ENCODE measurements at places on chromosomes 16 and 17. TPM values are rescaled to one million over a fixed set of nuclear protein-coding genes. Genes with fewer than 3 reads are reported as not detected.

DNA sequence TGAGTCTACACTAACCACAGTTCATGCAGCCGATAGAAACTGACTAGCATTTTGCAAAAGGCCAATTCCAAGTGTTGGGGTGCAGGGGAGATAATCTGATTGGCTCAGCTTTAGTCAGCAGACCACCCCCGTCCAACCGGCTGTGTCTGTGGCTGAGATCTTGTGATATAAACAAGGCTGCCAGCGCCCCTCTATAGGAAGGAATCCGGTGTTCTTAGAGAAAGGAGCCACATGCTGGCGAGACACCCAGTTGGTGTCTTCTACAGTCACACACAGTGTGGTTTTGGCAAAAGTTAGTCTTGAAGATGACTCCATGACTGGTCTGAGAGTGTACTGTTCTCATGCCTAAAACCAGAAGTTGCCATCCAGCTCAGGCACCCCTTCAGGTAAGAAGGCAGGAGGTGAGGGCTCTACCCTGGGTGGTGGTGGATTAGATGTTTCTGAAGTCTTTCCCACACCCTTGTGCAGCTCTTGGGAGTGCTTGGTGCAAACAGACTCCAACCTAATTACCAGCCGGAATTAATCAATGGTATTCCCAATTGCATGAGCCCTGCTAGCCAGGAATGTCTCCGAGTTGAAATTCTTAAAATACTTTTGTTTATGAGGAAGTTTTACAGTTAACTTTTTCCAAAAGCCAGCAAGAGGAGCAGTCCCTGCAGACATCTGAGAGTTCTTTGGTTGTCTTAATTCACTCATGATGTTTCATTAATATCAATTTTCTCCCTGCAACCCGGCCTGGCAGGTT lies 172.3 kb upstream of the IRX6 start:
- no peak for DNase-seq

- DNase-seq = no peak
Measured at GRCh38 chr16:75329943-75330342, 78.5 kb upstream of the BCAR1 start.

- DNase-seq = no peak
Measured at GRCh38 chr16:68460067-68460466, 11.8 kb upstream of the SMPD3 start.

DNA sequence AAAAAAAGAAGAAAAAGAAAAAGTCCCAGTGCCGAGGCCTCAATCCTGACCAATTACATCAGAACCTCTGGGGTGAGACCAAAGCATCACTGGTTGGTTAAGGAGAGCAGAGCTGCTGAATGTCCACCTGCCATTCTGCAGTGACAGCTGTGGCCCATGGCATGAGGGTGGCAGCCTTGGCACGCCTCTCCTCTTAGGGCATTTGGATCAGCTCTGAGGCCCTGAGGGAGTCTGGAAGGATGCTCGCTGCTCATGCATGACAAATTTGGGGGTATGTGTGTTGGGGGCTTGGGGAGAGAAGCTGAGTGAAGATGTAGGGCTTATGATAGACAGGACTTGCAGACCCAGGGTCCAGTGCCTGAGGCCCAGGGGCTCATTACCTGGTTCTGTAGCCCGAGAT lies 26.3 kb downstream of the MYLK3 start:
- DNase-seq = no peak

- peak; percentile 75 for DNase-seq
Measured at GRCh38 chr17:43014020-43014648, 7.5 kb downstream of the IFI35 start.

SOST gene
- 0.29 TPM for total RNA-seq

MYH11 gene
- 87.8 TPM for total RNA-seq

TMEM114 gene
- not detected for total RNA-seq

Measured in right cardiac atrium (tissue), 5 donors.